ENCODE measurements at places on chromosomes 1 and 21.

GRCh38 chr1:66399888-66400529 lies 133.9 kb upstream of the SGIP1 start:
- no peaks in the 10 kb centered on the region for H3K36me3 ChIP-seq
- H3K27me3 ChIP-seq, result no peaks in the 10 kb centered on the region
- DNase-seq, result no peak
- H3K27ac ChIP-seq, result no peak overlapping the region
- no peak overlapping the region for H3K4me3 ChIP-seq

- no peaks in the 10 kb centered on the region for H3K36me3 ChIP-seq
- no peaks in the 10 kb centered on the region for H3K4me1 ChIP-seq
- no peak for DNase-seq
- H3K27ac ChIP-seq, result no peak overlapping the region
- no peak overlapping the region for H3K4me3 ChIP-seq
These were observed 39.6 kb upstream of the IRF2BP2 start for GRCh38 chr1:234649432-234650081.

- peak; percentile 84 for DNase-seq
- H3K27ac ChIP-seq, result peak within 1 kb of the TSS; percentile 72
- no peaks in the 10 kb centered on the region for H3K36me3 ChIP-seq
- peak within 1 kb of the TSS; percentile 74 for H3K4me3 ChIP-seq
- no peaks in the 10 kb centered on the region for H3K27me3 ChIP-seq
These were observed at the start of gene SPAG17 for GRCh38 chr1:118185084-118185832. Gene SPAG17 (minus strand): TSS chr1:118185228. CDS start chr1:118185157, 71 bp downstream.

GRCh38 chr1:192620071-192620635 lies 15.8 kb upstream of the RGS13 start:
- DNase-seq, result no peak
- no peak overlapping the region for H3K27ac ChIP-seq
- H3K27me3 ChIP-seq, result no peaks in the 10 kb centered on the region
- no peaks in the 10 kb centered on the region for H3K36me3 ChIP-seq

- H3K36me3 ChIP-seq, result no peaks in the 10 kb centered on the region
- H3K27me3 ChIP-seq, result no peaks in the 10 kb centered on the region
- H3K4me3 ChIP-seq, result no peak overlapping the region
These were observed 8.9 kb upstream of the LGALS8 start for GRCh38 chr1:236514703-236515442.

GRCh38 chr1:21157054-21157453 lies 19.6 kb downstream of the EIF4G3 start:
- H3K4me1 ChIP-seq, result no peaks in the 10 kb centered on the region
- H3K27me3 ChIP-seq, result no peaks in the 10 kb centered on the region
- H3K27ac ChIP-seq, result no peak overlapping the region
- H3K4me3 ChIP-seq, result no peak overlapping the region
- no peak for DNase-seq

DNA sequence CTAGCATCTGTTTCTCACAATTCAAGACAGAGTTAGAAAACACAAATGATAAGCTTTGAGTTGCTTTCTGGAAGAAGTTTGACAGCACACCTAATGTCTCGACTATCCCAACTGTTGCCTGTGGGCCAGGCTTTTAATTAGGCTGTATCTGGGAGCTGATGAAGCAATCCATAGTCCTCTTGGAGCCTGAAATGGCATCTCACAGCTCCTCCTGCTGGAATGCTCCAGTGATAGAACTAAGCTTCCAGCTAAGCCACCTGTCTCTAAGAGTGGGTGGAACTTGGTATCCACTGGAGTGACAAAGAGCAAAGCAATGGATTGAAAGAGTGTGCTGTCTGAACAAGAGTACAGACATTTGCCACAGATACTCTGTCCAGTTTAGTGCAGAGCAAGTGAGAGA lies 605.3 kb upstream of the NR5A2 start:
- H3K36me3 ChIP-seq, result no peaks in the 10 kb centered on the region
- no peak for DNase-seq
- peaks cover 1% of the 10 kb centered on the region for H3K4me1 ChIP-seq
- H3K4me3 ChIP-seq, result no peak overlapping the region
- H3K27ac ChIP-seq, result no peak overlapping the region

GRCh38 chr1:88744142-88744541 lies 60.1 kb downstream of the PKN2 start:
- H3K36me3 ChIP-seq, result no peaks in the 10 kb centered on the region
- no peak for DNase-seq
- H3K27me3 ChIP-seq, result no peaks in the 10 kb centered on the region
- no peak overlapping the region for H3K27ac ChIP-seq

DNA sequence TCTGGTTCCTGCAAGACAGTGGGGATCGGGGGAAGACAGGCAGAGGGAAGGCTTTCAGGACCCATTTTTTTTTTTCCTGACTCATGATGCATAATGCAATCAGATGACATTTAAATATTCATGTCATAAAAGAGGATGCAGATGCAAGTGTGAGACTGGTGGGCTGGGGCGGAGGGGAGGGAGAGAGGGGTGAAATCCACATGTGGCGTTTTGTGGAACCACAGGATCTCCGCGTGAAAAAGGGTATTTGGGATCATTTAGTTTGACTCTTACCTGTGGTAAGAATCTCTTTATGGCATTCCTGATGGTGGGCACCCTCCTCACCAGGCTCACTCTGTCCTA lies 249.3 kb upstream of the CSF3R start:
- no peaks in the 10 kb centered on the region for H3K27me3 ChIP-seq
- no peak overlapping the region for H3K27ac ChIP-seq
- H3K36me3 ChIP-seq, result no peaks in the 10 kb centered on the region

DNA sequence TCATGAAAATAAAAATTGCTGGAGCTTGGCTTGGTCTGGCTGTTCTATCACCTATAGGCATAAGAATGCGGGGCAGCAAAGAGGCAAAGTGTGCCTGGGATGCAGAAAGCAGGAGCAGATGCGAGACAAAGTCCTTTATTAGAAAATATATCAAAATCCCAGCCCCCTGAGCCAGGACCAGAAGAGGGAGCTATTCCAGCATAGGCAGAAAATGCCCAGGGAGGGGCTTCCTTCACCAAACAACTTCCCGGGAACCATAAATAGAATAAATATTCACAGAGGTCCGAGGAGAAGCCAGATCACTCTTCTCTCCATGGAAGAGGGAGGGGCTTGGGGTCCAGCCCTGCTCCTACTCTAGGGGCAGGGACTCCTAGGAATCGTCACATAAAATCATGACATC lies 5.0 kb downstream of the PPOX start:
- no peak overlapping the region for H3K4me3 ChIP-seq
- H3K36me3 ChIP-seq, result peaks cover 50% of the 10 kb centered on the region
- H3K27ac ChIP-seq, result no peak overlapping the region
- no peaks in the 10 kb centered on the region for H3K27me3 ChIP-seq
- peaks cover 2% of the 10 kb centered on the region for H3K4me1 ChIP-seq

DNA sequence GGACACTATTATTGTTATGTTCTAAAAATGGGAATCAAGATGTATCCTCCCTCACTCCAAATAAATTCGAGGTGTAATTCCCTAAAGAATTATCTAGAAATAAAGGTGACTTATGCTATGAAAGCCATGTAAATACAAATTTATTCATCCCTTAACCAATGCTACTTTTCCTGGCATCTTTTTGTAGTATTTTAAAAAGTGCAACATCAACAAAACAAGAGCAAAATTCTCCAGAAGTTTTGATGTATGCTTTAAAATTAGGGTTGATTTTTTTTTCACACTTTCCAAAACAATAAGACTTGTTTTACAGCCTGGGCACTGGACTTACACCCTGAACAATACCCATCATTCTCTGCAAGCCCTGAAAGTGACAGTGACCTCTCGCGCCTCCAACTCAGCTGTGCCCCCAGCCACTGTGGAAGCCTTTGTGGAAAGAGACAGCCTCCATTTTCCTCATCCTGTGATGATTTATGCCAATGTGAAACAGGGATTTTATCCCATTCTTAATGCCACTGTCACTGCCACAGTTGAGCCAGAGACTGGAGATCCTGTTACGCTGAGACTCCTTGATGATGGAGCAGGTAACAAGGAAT lies 21.4 kb upstream of the CLCA1 start:
- H3K27me3 ChIP-seq, result no peaks in the 10 kb centered on the region
- DNase-seq, result no peak
- H3K27ac ChIP-seq, result no peak overlapping the region
- H3K4me3 ChIP-seq, result no peak overlapping the region
- H3K36me3 ChIP-seq, result no peaks in the 10 kb centered on the region

- no peaks in the 10 kb centered on the region for H3K27me3 ChIP-seq
- peaks cover 19% of the 10 kb centered on the region for H3K4me1 ChIP-seq
- no peak for DNase-seq
- peak overlapping the region; percentile 69 for H3K27ac ChIP-seq
- peak overlapping the region; percentile 87 for H3K4me3 ChIP-seq
These were observed 859 bp upstream of the ZBTB18 start for GRCh38 chr1:244050014-244050834.

GRCh38 chr21:35274090-35274489 lies 225.0 kb upstream of the RUNX1 start:
- H3K4me1 ChIP-seq, result no peaks in the 10 kb centered on the region
- H3K4me3 ChIP-seq, result no peak overlapping the region
- H3K27ac ChIP-seq, result no peak overlapping the region

GRCh38 chr1:34356853-34357252 lies 180.1 kb downstream of the C1orf94 start:
- no peaks in the 10 kb centered on the region for H3K4me1 ChIP-seq
- no peak for DNase-seq
- H3K27me3 ChIP-seq, result no peaks in the 10 kb centered on the region
- H3K27ac ChIP-seq, result no peak overlapping the region
- H3K4me3 ChIP-seq, result no peak overlapping the region

DNA sequence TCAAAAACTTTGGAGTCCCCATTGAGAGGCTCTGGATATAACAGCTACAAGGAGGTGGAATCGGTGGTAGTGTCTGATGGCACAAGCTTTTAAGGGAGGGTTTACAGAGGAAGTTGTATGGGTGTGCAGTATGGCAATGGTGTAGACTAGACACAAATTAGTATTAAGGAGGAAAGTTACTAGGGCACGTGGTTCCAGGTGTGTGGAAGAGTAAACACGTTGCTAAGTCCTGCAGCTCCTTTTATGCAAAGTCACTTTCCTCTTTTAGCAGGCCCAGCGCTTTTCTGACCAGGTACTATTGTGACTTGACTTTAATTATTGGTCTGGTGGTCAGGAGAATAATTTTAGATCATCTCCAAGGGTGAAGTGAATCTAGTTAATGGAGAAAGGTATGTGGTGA lies 287.5 kb upstream of the B3GALT2 start:
- no peak overlapping the region for H3K4me3 ChIP-seq
- H3K36me3 ChIP-seq, result no peaks in the 10 kb centered on the region
- no peaks in the 10 kb centered on the region for H3K4me1 ChIP-seq
- H3K27ac ChIP-seq, result no peak overlapping the region
- no peaks in the 10 kb centered on the region for H3K27me3 ChIP-seq

DNA sequence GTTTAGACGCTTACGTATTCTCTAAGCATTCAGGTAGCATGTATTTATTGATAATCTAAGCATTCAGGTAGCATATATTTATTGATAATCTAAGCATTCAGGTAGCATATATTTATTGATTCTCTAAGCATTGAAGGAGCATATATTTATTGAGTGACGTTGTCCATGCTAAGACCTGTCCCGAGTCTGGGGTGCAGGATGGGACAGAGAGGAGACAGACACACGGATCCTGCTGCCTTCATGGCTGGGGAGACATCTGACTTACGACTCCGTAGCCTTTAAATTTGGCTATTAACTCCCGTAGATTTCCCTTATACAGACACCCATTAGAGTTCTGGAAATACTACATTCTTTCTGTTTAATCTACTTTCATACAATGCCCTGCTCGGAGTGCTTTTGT lies 982 bp downstream of the SCCPDH start:
- H3K27me3 ChIP-seq, result no peaks in the 10 kb centered on the region
- peak overlapping the region; percentile 94 for H3K4me3 ChIP-seq
- H3K4me1 ChIP-seq, result peaks cover 2% of the 10 kb centered on the region
- no peak overlapping the region for H3K27ac ChIP-seq

DNA sequence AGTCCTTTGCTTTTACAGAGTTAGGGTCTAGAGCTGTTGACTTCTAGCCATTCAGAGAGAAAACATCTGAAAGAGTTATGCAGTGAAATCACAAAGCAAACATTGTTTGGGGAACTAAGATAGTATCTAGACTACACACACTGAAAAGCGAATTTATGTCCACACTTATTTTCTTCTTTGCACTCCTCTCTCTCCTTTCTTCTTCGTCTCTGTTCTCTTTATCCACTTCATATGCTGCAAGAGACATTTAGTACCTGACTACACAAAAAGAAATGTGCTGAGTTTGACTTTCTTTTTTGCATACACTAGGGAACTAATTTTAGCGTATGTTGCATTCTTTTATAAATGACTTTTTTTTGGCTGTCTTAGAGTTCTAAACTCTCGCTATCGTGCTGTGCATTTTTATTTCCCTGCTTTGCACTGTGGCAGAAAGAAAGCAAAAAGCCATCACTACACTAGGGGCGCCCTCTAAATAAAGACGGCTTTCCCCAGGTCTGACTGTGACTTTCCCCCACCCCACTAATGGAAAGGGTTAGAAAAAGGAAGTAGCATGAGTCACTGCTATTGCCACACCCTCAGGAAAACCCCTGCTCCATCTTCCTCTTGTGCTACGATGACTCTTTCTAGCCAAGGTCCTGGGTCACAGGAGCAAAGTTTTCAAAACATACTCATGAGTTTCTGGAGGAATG lies 65.7 kb downstream of the MAP3K7CL start:
- H3K4me3 ChIP-seq, result no peak overlapping the region
- no peaks in the 10 kb centered on the region for H3K4me1 ChIP-seq
- H3K27ac ChIP-seq, result no peak overlapping the region
- H3K36me3 ChIP-seq, result no peaks in the 10 kb centered on the region
- no peak for DNase-seq

DNA sequence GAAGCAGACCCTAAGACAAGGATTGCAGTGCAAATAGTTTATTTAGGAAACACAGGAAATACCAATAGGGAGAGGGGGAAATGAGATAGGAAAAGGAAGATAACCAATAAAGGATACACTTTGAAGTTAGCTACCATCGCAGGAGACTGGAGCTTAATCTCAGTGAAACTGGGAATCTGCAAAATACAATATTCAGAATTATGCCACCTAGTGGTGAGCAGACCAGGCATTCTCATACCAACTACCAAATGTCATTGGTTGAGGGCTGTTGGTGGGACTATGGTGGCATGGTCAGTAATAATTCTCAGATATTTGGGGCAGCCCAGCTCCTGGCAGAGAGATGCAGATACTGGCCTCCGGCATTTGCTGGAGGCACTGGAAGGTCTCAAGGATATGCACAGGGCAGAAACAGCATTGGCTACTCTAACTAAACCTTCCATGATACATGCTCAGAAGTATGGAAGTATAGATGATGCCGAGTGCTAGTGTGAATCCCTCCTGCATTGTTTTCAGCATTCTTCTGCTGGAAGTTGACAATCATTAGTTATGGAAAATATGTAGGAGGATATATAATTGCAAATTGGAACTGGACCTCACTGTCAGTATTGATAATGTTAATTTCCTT lies 11.8 kb upstream of the ZFP69B start:
- H3K4me1 ChIP-seq, result no peaks in the 10 kb centered on the region
- no peak overlapping the region for H3K27ac ChIP-seq
- no peaks in the 10 kb centered on the region for H3K27me3 ChIP-seq
- no peaks in the 10 kb centered on the region for H3K36me3 ChIP-seq

GRCh38 chr1:46342084-46342656 lies 1.6 kb downstream of the NSUN4 start:
- peaks cover 29% of the 10 kb centered on the region for H3K36me3 ChIP-seq
- H3K27ac ChIP-seq, result no peak overlapping the region
- H3K27me3 ChIP-seq, result no peaks in the 10 kb centered on the region
- DNase-seq, result no peak

Measured in neuronal stem cell (in vitro differentiated cells).